ENCODE measurements at places on chromosomes 13 and 19.

DNA sequence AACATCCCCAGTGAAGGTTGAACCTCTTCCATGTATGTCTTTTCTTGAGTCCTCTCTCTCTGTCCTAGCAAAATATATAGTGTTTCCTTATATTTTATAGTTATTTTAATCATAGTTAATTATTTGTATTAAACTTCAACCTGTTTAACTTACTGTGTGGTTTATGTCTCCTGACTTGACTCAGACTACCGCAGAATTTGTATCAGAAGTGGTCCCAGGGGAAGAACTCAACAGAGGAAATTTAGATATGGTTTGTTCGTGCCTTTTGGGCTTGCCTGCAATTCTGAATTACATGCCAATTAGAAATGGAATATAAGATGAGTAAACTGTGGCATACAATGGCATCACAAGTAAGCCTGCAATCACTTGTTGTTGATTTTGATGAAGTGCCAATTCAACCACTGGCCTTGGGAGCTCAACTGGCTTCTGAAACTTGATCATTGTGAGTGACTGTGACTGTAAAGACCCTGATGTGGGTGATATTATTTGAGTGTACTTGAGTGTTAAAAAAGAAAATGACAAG, 1459.5 kb upstream of the PCDH20 start:
- no peak for DNase-seq

DNA sequence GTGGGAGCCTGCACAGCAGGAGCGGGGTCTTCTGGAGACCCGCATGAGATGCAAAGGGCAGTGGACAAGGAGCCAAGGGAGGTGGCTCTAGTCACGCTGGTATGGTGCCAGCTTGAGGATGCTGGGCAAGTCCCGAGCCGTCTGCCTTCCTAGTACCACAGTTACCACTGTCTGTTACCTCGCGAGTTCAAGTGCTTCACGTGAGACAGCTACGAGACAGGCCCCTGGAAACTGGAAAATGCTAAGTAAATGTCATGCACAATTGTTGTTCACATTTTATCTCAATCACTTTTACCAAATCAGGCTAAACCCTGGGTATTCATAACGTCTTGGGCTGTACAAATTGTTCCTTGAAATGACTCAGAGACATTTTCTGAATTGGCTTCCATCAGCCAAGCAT, 155.7 kb downstream of the TNFRSF19 start:
- no peak for DNase-seq

- DNase-seq = no peak
Observed at GRCh38 chr13:51867062-51867461, 5.3 kb downstream of the CCDC70 start.

- DNase-seq = no peak
Observed at GRCh38 chr19:15307169-15307568, 25.2 kb downstream of the BRD4 start.

GRCh38 chr13:41973247-41973741, 12.4 kb upstream of the VWA8 start:
- no peak for DNase-seq

DNA sequence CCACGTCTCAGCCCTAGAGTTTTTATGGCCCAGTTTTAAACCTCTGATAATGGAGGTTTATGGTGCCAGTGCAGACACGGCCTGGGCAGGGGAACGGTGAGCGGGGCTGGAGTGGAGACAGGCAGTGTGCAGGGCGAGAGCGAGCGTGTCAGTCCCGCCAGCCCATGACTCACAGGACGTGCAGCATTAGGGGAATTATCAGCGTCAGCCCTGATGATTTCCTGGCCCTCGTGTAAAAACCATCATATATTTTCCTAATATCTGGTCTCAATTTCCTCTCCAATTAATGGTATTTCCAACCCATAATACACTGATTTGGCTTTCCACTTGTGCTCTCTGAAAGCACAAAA, 104.6 kb upstream of the VSTM2B start:
- DNase-seq = no peak

DNA sequence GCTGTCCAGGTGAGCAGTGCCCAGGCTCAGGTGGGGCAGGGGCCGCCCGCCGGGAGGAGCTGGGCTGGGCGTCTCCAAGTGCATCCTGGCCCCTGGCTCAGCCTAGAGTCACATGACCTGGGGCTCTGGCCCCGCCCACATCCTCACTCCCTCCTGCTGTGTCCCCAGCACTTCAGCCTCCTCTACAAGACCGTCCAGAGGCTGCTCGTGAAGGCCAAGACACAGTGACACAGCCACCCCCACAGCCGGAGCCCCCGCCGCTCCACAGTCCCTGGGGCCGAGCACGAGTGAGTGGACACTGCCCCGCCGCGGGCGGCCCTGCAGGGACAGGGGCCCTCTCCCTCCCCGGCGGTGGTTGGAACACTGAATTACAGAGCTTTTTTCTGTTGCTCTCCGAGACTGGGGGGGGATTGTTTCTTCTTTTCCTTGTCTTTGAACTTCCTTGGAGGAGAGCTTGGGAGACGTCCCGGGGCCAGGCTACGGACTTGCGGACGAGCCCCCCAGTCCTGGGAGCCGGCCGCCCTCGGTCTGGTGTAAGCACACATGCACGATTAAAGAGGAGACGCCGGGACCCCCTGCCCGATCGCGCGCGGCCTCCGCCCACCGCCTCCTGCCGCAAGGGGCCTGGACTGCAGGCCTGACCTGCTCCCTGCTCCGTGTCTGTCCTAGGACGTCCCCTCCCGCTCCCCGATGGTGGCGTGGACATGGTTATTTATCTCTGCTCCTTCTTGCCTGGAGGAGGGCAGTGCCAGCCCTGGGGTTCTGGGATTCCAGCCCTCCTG, 16.8 kb upstream of the CELF5 start:
- no peak for DNase-seq

DNA sequence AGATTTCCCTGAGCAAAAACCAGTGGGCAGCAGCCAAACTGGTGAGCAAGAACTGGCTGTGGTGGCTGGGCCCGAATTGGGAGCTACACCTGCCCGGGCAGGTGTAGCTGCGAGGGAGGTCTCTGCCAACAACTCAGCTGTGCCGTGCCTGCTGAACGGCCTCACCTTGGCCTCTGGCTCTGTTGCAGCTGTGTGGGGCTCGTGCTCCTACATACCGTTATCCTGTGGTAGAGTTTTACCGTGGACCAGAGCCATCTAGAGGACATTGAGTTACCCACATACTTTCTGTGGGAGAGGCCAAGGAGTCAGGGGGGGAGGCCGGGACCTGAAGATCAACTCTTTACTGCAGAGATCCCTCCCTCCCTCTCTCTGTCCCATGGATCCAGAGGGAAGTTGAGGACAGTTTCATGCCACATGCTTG, 113.2 kb downstream of the TM9SF2 start:
- no peak for DNase-seq

- no peak for DNase-seq
Observed at GRCh38 chr19:16943942-16944625, 55.3 kb downstream of the F2RL3 start.

- DNase-seq = no peak
Observed at GRCh38 chr13:85492283-85492682, 306.9 kb downstream of the SLITRK6 start.

DNA sequence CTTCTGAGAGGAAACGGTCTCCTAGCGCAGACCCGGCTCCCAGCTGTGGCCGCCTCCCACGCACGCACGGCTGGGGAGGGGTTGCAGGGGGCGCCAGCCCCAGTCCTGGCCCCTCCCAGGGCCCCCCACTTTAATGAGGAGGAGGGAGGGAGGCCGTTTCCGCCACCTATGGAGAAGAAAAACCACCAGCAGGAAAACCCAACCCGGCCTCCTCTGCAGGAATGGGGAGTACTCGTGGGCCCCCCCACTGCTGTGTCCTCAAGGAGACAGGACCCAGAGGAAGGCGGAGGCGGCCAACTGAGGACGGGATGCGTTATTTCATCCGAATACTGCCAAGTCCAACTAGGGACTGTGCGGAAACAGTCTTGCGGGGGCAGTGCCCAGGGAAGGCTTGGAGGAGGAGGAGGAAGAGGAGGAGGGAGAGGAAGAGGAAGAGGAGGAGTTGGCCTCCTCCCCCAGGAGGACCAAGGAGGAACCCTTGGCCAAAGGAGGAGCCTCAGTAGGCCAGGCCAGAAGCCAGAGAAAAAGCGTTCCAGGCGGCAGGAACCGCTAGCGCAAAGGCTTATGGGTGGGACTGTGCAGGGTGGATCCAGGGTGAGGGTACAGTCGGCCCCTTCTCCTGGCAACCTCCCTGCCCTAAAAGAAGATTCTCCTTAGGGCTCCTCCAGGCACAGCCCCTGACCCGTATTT, 3.9 kb upstream of the SSBP4 start:
- DNase-seq = no peak

DNA sequence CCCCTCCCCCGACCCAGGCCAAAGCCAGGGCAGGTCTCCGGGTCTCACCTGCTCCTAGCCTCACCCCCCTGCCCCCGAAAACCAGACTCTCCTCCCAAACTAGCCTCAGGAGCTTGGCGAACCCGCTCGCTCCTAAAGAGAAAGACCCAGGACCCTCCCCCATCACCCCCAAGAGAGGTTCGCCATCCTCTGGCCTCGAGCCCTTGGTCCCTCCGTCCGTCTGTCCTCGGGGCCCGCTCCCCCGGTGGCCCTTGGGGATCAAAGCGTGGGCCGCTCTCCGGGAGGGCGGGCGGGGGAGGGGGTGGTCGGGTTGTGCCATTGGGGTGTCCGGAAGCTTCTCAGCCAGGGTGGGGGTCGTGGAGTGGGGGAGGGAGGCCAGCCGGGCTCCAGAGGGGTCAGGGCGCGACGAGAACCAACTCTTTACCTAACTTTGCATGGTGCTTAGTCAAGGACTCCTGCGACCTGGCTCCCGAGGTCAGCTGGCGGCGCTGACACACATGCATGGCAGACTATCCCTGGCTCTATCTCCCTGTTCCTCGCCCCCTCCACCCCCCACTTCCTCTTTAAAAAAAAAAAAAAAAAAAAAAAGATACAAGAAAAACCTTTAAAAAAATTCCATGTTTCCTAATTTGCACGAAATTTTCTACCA, 15.6 kb downstream of the SMIM24 start:
- DNase-seq = no peak

- no peak for DNase-seq
Observed at GRCh38 chr19:13109361-13110098, 6.9 kb upstream of the LYL1 start.

- no peak for DNase-seq
Observed at GRCh38 chr13:45138282-45138681, 18.0 kb downstream of the GTF2F2 start.

DNA sequence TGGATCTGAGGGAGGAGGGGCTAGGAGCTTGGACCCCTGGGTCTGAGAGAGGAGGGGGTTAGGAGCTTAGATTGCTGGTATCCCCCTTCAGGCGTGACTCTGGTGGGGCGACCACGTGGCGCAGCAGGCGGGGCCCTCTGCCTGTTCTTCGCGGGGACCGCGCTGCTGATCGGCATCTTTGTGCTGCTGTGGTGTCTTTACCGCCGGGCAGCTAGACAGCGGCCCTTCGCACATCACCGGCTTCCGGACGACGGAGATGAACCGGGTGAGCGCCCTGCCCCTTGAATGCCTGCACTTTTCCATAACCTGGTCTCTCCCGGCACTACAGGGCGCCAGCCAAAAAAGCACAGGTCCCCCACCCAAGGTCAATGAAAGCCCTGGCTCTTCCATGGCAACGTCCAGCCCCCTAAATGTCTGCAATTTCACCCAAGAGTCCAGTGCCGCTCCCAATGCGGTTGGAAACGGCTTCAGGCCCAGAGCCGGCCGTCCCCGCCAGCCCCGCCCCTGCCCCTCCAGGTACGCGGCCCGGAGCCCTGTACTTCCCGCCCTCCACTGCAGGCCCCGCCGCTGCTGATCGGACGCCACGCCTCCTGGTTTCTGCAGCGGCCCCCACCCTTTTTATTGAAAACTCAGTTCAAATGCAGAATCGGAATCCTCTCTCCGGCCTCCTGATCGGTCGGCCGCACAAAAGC, 2.8 kb downstream of the GFY start:
- peak; percentile 51 for DNase-seq

DNA sequence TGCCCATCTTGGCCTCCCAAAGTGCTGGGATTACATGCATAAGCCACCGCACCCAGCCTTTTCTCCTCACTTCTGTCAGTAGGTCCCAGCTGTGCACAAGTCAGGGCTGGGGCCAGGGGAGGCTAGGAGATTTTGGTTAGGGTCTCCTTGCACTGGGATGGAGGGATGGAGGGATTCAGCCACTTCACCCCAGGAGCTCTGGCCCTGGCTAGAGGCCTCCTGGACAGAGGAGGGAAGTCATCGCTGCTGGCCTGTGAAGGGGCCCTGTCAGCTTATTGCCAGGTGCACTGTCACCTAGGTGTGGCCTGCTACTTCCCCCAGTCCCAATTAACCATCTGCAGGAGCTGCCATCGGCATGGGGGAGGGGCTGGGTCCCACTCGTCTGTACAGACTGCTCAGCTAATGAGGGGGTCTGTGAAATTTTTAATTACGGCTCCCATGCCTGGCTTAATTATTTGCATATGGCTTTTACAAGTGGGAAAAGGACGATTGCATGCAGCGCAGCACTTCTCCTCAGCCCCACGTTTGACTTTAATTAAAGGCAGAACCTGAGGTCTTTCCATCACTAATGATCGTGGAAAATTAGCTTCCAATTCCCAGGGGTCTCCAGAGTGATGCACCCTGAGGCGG, 52.4 kb downstream of the CHST8 start:
- DNase-seq = no peak

All from stimulated activated CD8-positive, alpha-beta memory T cell treated with anti-CD3 and anti-CD28 coated beads, Interleukin-4, amount 100 ng/mL, for 48 hours (primary cell).